ENCODE measurements at places on chromosomes 2 and 18.
A peak's percentile ranks its signal among the peaks of the same experiment; 100 is the strongest.

- DNase-seq = no peak
Measured at GRCh38 chr2:99348173-99348572, 11.0 kb downstream of the EIF5B start.

- DNase-seq = no peak
Measured at GRCh38 chr2:219434718-219435525, at the start of gene SPEG. Gene SPEG, plus strand, starts transcription at chr2:219434843. Its CDS starts 135 bp downstream, at chr2:219434978.

- no peak for DNase-seq
Measured at GRCh38 chr2:48900321-48901014, 144.9 kb upstream of the LHCGR start.

DNA sequence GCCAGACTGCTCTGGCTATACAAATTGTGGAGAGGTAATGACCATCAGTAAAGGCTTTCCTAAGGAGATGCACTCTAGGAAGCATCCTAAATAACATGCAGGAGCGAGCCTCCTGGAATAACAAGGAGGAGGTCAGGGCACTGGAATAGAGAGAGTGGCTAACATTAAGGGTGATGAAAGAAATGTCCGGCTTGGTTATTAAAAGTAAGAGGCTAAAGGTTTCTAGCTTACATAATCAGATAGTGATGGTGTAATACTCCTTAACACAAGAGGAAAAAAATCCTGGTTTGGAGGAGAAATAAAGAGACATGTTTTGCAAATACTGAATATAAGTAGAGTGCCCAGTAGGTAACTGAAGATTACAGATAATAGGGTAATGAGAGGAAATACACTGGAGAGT is 365.7 kb downstream of the ZEB2 start:
- DNase-seq = no peak

- DNase-seq = no peak
Measured at GRCh38 chr2:221203856-221204255, 368.2 kb downstream of the EPHA4 start.

DNA sequence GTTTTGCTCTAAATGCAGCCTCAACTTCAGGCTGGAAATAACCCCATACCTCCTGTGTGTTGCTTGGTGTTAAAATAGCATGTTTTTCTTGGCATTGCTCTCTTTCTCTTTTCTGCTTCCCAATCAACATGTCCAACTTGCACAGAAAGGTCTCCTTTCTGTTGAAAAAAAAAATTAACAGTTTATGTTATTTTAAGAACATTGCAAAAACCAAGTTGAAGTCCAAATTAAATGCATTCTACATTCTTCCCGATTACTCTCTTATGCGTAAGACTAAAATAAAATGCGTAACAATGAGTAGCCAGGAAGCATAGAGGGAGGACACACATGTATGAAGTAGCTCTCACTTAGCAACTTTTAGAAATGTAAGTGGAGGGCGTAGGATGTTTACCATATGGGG is 1406.1 kb upstream of the NXPH2 start:
- DNase-seq = no peak

DNA sequence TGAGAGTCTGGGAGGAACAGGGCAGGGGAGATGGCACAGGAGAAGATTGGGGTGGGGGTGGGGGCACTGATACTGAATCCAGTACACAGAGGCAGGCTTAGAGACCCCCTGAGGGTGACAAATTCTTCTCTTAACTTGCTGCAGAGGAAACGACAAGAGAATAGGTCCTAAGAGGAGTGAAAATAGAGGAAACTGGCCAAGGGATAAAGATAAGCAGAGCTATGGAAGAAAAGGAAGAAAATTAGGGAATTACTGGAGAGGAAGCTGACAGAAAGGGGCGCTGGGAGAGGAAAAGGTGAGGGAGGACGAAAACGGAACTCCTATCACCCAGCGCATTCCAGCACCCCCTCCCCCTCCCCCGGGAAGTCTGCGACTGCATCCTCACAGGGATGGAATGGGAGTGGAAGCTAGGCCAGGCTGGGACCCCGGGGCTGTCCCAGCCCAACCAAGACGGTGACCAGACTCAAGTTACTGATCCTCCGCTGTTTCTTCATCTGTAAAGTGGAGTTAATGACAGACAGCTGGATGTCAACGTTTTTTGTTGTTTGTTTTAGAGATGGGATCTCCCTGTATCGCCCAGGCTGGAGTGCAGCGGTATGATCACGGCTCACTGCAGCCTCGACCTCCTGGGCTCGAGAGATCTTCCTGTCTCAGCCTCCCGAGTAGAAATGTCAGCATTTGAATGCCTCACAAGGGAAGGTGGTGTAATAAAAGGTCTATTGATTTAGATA is 2.6 kb upstream of the EMX1 start:
- DNase-seq = no peak

GRCh38 chr2:157304811-157305722 is 20.6 kb downstream of the ERMN start:
- DNase-seq = no peak

DNA sequence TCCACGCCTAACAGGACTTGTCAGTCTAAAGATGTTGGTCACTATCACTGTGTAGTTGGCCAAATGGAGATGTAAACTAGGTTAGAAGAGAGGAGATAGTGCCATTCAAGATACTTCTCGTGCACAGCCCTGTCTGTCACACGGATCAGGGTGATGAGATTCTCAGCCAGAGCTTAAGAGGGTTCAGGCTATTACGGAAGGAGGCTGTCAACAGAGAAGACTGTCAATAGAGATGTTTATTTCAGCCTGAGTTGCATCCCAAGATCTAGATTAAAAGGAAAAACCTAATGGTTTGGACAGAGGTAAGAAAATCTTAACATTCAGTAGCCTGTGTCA is 83.4 kb downstream of the AAK1 start:
- DNase-seq = no peak

DNA sequence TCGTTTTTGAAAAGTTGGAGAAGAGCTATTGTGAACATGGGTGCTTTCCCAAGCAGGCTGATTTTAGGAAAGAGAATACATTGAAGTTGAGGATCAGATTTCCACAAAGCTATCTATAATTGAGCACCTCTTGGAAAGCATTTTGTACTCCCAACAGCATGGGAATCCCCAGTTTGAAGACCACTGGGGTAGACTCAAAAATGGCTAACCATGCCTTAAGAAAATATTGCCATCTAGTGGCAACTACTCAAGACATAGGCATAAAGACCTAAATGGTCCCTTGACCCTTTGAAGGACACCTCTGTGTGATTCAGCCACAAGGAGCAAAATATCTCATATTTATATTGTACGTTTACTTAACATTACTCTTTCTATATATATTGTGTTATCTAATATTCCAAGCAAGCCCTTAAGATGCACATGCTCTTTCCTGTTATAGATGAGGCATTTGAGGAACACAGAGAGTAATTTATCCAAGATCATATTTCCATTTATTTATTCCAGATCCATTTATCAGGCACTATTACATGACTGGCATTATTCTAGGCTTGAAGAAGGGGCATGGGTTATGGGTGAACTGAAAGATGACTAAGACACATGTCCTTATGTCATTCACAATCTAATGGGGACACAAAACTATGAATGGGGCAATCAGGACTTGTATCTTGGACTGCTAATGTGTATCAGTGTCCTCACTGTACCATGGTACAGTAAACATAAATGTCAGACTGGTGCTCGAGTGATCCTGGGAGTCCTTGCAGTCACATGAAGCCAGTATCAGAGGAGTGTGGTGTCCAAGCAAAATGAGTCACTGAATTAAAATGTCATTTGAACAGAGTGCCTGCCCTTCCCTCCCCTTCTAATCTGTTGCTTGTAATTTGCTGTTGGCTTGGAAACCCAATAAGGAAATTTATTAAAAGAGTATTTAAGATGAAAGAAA is 121.0 kb upstream of the XPO1 start:
- peak; percentile 32 for DNase-seq

DNA sequence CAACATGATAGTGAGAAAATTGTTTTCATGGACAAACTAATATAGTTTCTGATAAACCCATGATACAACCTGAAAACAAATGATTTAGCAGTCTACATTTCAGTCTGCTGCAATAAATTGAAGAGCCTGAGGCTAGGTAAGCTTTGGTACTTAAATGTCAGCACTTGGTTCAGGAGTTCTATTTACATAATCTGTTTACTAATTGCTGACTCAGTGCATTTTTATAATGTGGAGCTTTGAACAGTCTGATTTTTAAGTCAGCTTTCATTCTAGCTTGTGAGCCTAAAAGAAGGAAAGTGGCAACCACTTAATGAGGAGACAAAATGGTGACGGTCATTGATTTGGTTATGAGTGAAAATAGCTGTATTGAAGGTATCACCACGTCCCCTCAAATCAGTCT is 488.6 kb downstream of the CPS1 start:
- DNase-seq = no peak

DNA sequence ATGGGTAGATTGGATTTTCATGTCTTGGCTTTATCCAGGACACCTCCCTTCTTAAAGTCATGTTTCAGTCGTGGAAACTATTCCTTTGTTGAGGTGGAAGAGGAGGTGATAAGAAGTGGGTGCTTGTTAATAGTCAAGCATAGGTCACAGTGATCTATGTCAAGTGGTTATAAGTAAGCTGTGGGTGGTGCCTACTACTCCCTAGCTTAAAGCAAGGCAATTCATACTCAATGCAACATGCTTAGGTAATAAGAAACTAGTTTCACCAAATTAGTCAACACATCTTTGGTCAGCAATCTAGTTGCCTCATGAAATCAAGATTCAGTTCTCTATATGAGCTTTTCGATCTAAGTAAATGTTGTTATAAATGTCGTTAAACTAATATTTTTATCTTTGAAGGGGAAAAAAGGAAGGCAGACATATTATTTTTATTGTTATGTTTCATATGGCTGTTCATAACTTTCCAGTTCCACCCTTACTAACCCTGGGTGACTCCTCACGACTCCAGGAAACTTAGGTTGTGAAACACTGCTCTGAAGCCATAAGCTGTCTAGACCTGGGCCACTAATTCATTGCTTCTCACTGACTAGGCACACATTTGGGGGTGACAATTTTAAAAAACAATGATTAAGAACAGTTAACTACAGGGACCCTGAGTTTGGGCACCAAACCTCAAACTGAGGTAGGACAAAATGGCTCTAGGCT is 5.8 kb upstream of the ABCB11 start:
- DNase-seq = peak; percentile 13

GRCh38 chr2:24961903-24962302 is 9.9 kb downstream of the DNAJC27 start:
- no peak for DNase-seq

- no peak for DNase-seq
Measured at GRCh38 chr2:56132138-56132537, 51.7 kb upstream of the CCDC85A start.

Measured in CD4-positive, alpha-beta T cell treated with Interleukin-1 beta for 1 hour (primary cell).